Kidney capillary endothelial cell (primary cell): ENCODE measurements at places on chromosomes 2 and 18.

- no peak for DNase-seq
These were observed 5.4 kb downstream of the IMMT start for GRCh38 chr2:86189782-86190416.

DNA sequence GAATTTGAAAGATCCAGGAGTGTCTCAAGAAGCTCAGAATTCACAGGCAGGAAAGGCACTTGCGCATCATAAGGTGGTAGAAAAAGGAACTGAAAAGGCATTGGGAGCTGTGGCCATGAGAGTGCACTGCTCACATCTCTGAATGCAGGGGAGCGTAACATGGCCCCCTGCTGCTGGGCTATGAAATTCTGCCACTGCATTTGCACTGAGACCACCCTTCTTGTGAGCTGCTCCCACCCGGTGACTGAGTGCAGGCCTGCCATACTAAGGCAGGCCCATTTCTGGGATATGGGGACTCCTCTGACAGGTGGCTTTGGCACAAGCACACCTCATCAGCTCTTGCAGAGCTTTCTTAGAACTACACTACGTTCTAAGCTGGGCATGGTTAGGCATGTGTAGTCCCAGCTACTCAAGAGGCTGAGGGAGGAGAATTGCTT, 25.3 kb upstream of the STARD7 start:
- DNase-seq: no peak

DNA sequence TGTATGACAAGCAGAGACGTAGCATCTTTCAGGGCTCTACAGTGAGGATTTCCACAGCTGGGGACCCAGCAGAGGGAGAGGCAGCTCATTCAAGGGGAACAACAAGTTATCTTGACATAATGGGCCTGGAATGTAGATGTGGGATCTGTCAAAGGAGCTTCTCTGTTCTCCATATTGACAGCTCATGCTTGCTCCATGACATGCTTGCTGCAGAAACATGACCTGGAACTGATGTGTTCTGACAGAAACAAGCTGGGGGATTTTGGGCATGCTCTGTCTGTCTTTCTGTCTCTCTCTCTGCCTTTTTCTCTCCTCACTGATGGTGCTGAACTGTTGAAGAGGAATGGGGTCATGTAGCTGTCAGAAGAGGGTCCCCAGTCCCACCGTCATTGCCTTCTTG, 79.6 kb downstream of the MMADHC start:
- no peak for DNase-seq

DNA sequence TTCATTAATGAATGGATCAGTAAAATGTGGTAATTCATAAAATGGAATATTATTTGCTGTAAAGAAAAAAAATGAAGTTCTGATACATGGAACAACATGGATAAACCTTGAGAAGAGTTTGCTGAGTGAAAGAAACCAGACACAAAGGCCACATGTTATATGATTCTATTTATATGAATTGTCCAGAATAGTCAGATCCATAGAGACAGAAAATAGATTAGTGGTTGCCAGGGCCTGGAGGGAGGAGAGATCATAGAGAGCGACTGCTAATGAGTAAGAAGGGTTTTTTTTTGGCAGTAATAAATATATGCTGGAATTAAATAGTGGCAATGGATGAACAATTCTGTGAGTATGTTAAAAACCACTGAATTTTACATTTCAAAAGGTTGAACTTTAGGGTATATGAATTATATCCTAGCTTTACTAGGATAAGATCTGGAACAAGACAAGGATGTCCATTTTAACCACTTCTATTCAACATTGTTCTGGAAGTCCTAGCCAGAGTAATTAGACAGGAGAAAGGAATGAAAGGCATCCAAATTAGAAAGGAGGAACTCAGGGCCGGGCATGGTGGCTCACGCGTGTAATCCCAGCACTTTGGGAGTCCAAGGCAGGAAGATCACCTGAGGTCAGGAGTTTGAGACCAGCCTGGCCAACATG, 48.8 kb downstream of the MAPRE2 start:
- DNase-seq: no peak

GRCh38 chr2:20934236-20934635, 109.6 kb downstream of the APOB start:
- no peak for DNase-seq

DNA sequence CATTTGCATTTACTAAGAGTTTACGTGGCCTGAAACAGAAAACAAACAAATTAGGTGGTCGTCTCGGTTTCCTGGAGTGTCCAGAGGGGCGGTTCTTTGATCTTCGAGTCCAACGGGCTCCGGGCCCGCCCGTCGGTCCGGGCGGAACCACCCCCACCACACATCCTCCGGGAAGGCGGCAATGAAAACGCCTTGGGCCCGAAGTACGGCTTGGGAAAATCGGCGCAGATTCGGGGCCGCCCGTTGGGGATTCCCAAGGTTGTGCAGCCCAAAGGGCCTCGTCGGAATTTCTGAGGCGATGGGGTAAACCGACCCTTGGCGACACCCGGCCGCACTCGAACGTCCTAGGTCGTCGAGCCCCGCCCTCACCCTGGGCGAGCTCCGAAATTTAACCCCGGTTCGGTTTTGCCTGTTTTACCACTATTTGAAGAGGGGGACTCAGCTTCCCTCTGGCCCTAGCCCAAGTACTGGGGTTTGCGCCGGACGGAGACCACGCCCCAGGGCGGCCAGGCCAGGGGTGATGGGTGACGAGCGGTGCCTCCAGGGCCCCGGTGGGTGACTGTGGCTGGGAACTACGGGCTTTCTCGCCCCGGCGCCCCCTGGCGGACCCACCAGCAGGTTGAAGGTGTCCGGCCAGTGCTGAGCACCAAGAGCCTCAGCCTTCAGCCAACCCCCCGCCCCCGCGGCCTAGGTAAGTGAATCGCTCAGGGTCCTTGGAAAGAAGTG, 1.9 kb upstream of the CFAP53 start:
- peak; percentile 76 for DNase-seq

- DNase-seq: no peak
These were observed at the start of gene XDH for GRCh38 chr2:31414601-31415241. Gene XDH (minus strand): TSS chr2:31414742. CDS start chr2:31414666, 76 bp downstream.

DNA sequence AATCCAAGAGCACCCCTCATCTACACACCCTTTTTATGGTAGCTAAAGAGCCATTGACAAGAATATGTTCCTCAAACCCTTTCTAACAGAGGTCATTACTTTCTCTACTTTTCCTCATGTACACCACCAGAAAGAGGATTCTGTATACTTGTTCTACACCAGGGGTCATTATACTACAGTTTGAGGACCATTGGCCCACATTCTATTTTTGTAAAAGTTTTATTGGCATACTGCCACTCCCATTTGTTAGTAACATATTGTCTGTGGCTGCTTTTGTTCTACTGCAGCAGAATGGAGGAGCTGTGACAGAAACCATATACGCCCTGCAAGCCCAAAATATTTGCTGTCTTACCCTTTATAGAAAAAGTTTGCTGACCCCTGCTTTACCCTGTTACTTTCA, 14.3 kb downstream of the HTR2B start:
- DNase-seq: peak; percentile 51

- no peak for DNase-seq
These were observed 182.7 kb downstream of the RNF152 start for GRCh38 chr18:61710082-61710620.

DNA sequence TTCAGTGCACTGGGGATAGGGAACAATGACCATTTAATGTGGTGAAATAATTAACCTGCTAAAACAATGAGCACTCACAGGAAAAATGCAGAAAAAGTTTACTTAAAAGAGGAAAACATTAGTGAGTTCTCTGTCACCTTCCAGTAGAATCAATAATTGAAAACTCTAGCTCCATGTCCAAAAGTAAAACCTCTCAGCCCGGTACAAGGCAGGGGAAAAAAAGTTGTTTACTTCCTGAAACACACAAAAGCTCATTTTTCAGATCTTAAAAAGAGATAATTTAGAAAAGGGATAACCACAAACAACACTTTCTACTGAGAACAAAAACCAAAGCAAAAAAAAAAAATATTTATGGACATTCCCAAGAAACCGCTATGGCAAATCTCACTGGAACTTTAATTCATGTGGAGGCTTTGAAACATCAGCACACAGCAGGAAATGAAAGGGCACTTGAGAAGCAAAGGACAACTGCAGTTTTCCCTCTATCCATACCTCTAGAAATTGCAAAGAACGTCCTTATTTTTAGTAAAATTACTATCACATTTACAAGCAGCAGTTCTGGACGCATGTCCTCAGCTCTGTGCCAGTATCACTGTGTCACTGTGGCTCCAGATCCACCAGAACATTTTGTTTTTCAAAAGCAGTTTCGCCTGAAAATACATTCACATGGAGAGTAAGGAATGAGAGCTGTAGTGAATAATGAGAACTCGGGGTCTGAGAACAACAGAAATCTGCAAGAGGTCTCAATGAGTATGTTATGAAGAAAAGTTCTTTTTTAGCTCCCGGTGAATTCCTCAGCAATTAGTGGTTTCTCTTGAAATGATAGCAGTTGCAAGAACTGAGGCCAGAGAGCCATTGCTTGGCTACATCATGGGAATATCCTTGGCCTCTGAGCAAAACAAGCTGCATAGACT, 44.7 kb upstream of the DNAH7 start:
- peak; percentile 11 for DNase-seq

DNA sequence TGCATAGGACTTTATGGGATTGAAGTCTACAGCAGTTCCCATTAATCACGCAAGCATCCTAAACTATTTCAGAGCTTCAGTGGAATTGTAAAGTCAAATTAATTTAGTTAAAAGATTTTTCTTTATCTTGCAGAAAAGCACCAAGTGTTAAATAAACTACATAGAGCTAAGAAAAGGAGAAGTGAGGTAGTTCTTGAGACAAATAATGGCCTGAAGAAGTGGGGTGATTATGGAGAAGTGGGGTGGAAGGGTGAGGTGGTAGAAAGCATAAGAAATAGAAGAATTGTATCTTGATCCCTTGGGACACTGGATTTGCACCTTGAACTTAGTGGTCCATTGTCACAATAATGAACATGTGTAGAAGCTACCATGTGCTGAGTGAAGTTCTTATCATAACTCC, 121.7 kb upstream of the LINC00305 start:
- DNase-seq: no peak

- no peak for DNase-seq
These were observed 497.8 kb downstream of the EIPR1 start for GRCh38 chr2:2879781-2880180.

GRCh38 chr2:108023776-108024175, 37.5 kb downstream of the SLC5A7 start:
- DNase-seq: no peak

DNA sequence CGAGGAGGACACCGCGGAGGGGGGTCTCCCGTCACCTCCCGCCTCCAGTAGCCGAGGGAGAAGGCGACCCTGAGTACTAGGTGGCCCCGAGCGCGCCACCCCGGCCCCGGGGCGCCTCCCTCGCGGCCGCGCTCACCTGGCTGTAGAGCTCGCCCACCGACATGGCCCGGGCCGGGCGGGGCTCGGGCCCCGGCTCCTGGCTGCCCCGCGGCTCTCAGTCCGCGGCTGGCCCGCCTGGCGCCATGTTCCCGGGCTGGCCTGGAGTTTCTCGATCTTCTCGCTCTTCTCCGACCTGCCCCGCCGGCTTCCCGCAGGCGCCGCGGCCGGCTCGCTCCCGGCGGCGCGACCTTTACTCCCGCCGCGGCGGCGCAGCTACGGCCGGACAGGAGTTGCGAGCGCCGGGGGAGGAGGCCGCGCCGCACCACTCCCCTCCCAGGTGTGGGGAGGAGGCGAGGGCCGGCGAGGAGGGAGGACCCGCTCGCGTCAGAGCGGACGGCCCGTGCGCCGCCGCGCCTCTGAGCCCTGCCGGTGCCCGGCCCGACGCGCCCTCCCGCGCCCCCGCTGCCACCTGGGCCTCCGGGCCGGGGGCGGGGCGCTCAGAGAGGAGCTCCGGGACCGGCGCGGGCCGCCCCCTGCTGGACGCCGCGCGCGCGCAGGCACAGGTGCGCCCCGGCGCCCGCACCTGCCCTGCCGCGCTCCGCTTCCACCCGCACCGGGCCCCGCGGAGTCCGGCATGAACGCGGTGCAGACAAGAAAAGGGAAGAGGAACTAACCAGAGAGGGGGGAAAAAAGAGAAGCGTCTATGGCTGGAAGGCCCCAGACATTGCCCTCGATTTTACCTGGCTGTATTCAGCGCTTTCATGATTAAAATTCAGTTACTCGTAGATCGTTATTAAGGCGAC, at the start of gene MYO5B:
Gene MYO5B, minus strand, starts transcription at position 517 of the 902 bp plus-strand sequence. Its CDS starts 354 bp downstream, at position 163.
- DNase-seq: no peak

DNA sequence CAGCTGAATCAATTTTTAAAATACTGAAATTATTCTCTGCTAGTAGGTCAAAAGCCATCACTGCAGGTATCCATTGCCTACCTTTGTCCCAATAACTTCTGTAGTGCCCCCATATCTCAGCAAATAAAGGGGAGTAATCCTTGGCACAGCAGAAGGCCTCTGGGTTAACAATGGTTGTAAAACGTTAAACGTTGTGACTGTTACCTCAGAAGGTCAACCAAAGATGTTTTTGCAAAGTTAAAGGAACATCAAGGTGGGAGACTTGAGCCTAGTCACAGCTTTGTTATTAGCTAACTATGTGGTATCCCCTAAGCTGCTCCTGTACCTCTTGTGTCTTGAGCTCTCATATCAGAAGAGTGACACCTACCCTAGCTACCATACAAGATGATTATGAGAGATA, 60.5 kb downstream of the COX7A2L start:
- no peak for DNase-seq

DNA sequence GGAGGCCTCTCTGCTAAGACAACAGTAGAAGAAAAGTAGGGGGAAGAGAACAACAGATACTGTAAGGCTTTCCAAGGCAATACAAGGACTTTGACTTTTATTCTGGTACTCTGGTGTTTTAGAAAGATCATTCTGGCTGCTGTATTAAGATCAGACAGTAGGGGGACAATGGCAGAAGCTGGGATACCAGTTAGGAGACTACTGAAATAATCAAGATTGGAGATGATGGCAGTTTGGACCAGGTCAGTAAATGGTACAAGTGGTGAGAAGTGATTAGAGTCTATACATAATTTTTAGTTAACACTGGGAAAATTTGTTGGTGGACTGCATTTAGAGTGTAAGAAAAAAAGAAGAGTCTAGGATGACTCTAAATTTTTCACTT, 139.7 kb downstream of the ROCK1 start:
- peak; percentile 34 for DNase-seq

DNA sequence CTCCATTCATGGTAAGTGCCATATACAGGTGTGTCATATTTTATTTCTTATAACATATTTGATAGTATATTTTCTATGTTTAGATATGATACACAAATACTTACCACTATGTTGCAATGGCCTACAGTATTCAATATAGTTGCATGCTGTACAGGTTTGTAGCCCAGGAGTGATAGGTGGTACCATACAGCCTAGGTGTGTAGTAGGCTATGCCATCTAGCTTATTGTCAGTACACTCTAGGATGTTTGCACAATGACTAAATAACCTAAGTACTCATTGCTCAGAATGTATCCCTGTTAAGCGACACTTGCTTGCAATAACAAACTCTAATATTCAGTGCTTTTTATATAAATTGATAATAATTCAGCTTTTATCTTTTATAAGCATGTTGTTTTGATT, 563.1 kb upstream of the LINC00305 start:
- no peak for DNase-seq

GRCh38 chr2:178807227-178808008, at the start of gene TTN:
Gene TTN (minus strand): TSS chr2:178807423. CDS start chr2:178804642, 2,781 bp downstream.
- DNase-seq: no peak
